ENCODE measurements at places on chromosomes 4 and X.

DNA sequence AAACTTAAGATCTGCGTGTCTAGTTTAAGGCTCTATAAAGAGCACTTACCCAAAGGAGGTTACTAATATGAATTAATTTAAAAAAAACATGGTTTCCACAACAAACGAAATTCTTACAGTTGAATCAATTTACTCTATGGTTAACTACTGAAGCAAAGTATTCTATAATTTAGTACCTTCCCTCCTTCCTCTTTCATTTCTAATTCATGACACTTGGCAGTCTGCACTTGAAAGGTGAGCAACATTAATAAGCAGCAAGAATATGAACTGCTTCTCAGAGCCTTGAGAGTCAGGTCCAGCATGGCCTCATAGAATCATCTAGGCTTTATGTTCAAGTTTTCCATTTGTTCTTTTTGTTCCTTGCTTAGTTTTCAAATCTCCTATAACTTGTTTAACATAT is 42.7 kb downstream of the TAPT1 start:
- DNase-seq, result no peak

GRCh38 chr4:36173905-36174304 is 70.4 kb downstream of the ARAP2 start:
- no peak for DNase-seq

DNA sequence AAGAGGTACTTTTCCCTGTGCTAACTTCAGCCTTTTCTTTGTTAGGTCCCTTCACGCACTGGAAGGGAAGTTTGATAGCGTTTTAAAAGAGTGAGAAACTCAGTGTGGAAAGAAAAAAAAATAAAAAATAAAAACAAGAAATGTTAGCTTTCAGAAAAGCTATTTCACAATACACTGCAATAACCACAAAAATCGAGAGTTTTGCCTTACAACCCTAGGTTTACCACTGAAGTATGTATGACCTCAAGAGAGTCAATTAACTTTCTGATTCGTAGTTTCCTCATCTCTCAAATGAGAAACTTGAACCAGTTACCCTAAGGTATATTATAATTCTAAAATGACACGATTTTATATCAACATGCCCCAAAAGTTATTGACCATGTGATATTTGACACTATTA is 93.9 kb upstream of the JADE1 start:
- DNase-seq, result no peak

DNA sequence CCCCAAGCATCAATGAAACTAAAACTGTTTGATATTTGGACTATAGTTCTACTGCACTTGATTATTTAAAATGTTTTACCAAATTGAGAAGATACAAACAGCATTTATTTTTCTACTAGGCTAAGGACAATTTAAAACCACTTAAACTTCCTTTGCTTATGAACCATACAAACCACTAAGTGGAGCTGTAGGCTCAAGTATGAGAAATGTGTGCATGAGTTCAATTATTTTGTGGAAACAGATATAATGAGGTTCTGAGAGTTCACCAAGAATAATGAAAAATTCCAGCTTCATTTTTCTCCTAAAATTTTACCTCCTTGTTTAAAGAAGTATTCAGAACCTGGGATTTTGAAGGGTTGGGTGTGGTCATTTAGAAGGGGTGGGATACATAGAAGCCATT is 63.1 kb downstream of the SERPINA7 start:
- DNase-seq, result no peak

GRCh38 chr4:10117359-10118047 is 904 bp upstream of the WDR1 start:
- peak; percentile 42 for DNase-seq

DNA sequence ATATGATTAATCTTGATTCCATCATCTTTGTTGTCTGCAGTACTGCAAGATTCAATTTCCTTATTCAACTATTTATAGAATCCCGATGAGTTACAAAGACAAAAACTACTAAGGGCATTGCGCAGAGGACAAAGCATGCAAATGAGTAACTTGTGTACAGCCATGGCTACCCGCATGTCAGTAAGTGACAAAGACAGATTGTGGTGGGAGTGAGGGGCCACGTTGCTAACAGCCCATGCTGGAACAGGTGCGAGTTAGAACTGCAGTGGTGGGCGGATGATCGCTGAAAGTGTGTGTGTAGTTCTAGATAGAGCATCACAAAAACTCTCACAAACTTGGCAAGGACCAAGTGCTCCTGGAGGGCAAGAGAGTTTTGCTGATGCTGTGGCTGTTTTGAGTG is 49.5 kb downstream of the ACOX3 start:
- DNase-seq, result no peak

DNA sequence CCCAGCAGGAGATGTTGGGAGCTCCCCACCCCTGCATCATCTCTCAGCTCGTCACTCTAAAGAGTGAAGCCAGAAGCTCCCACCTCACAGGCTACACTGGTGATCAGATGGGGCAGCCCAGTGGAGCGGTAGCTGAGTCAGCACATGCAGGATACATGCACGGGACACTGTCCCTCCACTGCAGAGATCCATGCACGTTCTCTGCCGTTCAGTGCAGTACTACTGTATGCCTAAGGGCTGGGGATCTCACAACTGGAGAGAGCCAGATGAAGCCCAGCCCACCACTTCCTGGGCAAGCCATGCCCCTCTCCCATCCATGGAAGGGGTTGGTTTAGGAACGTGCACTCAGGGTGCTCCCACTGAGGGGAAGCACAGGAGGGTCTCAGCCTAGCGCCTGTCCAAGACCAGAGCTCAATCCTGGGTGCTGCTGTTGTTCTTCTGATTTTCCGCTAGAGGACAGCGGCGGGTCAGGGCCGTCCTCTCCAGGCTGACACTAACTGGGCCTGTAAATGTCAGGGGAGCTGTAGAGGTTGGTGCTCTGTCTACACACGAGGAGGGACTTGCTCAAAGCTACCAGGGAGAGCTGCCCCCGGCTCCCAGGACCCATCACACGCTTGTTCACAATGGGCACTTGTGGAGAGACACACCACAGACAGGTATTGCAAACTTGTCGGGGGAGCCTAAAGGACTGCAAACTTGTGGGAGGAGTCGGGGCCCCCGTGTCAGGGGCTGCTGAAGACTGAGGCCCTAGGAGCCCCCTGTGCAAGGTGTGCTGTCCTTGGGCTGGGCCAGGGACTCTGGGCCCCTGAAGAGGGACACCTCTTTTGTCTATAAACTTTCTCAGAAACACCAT is 18.2 kb upstream of the ABLIM2 start:
- DNase-seq, result peak; percentile 16

DNA sequence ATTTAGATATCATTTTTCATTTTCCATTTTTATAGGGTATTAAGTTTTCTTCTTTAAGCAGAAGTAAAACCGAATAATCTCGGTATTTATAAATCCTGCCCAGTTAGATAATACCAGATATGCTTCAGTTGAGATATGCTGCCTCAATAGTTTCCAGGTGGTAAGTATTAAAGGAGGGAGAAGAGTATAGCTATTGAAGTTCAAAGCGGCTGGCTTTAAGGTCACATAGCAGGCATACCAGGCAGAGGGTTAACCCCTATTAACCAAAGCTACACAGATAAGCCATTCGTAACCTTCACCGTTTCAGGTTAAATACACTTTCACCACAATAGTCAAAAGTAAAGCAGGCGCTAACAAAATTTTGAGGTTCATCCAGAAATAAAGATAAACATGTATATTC is 54.2 kb downstream of the EDNRA start:
- no peak for DNase-seq

- no peak for DNase-seq
These were observed 39.7 kb downstream of the CLDN2 start for GRCh38 chrX:106959901-106960300.

GRCh38 chr4:88858752-88859151 is 161.1 kb upstream of the NAP1L5 start:
- DNase-seq, result no peak

GRCh38 chrX:107678957-107679740 is 50.8 kb downstream of the PRPS1 start:
- DNase-seq, result no peak

GRCh38 chrX:119072744-119073143 is at the start of gene CT47C1:
Gene CT47C1 (plus strand): TSS chrX:119072993. CDS start chrX:119073226, 233 bp downstream.
- DNase-seq, result no peak

DNA sequence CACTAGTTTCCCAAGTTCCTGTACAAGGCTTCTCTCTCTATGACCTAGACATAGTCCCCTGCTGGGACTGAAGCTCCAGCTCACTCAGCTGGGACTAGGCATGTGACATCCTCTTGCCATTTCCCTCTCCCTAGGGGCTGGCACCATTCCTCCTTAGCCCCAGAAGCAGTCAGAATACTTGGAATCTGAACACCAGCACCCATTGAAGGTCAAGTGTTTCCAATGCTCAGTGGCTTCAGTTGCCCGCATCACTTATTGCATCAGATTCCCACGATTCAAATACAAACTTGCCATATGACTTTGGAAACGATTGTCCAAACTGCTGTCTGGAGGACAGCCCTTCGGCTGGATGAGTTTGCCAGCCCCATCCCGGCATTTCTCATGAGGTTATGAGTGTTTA is 65.5 kb upstream of the HOPX start:
- no peak for DNase-seq

GRCh38 chr4:184400375-184400870 is 73.9 kb downstream of the IRF2 start:
- DNase-seq, result no peak

DNA sequence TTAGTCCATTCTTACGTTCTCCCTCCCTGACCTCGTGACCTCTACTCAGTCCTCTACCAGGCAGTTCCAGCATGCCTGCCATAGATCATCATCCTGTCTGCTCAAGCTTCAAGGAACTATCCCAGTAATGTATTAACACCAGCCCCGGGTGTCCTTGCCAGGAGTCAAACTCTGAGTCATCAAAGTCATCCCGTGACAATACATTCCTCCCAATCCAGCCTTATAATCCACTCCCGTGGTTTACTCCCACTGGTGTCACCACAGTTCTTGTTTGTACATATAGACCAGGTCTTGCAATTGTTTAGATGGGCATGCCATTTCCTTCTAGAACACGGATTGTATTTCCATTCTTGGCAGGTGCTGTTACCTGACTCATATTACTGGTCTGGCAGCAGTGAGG is 68.7 kb upstream of the TAB3 start:
- no peak for DNase-seq

DNA sequence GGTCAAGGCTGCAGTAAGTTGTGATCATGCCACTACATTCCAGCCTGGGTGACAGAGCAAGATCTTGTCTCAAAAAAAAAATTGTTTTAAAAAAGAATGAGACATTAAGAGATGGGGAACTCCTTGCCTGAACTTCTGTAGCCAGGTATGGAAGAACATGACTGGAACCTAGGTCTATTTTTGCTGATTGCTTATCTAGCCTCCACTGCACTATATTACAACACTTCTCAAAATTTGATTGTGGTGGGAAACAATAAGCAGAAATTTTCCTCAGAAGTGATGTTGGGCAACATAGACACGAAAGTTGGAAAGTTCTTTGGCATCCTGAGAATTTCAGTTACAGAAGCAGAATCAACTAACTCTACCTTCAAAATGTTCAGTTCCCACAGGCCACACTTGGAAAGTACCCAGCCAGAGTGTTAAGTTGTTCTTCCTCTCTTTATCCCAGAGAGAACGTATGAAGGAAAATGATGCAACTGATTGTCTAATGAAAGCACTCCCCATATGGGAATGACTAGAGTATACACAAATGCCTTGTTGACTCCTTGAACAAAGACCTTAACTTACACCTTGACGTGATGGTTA is 50.0 kb downstream of the LUZP4 start:
- no peak for DNase-seq

DNA sequence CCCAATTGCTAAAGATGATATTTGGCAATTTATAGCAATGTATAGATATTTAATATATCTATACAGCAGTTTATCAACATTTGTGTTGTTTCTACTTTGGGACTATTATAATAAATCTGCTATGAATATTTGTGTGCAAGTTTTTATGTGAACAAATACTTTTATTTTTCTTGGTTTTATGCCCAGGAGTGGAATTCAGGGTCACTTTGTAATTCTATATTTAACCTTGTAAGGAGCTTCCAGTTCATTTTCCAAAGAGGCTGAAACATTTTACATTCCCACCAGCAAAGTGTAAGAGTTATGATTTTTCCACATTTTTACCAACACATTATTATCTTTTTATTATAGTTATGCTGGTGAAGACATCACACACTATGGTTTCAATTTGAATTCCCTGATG is 801.3 kb downstream of the PCDH18 start:
- no peak for DNase-seq

DNA sequence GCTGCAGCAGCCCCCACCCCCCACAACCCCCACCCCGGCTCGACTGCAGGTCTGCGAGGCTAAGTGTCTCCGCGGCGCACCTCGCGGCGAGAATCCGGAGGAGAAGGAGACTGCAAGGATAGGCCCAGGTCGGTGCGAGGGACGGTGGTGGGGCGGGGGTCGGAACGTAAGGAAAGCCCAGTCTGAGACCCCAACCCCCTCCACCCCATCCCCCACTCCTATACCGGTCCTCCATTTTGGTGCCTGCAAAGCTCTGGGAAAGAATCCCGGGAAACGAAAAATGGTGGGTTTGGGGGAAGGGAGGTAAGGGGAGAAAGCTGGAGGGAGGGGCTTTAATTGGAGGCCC is 614 bp downstream of the BEX3 start:
- peak; percentile 51 for DNase-seq
